Stimulated activated CD4-positive, alpha-beta T cell treated with anti-CD3 and anti-CD28 coated beads, Interleukin-15, amount 100 ng/mL, for 48 hours (primary cell): ENCODE measurements at places on chromosomes 4 and X.

GRCh38 chrX:13196782-13197181, 123.1 kb downstream of the ATXN3L start:
- DNase-seq: no peak

DNA sequence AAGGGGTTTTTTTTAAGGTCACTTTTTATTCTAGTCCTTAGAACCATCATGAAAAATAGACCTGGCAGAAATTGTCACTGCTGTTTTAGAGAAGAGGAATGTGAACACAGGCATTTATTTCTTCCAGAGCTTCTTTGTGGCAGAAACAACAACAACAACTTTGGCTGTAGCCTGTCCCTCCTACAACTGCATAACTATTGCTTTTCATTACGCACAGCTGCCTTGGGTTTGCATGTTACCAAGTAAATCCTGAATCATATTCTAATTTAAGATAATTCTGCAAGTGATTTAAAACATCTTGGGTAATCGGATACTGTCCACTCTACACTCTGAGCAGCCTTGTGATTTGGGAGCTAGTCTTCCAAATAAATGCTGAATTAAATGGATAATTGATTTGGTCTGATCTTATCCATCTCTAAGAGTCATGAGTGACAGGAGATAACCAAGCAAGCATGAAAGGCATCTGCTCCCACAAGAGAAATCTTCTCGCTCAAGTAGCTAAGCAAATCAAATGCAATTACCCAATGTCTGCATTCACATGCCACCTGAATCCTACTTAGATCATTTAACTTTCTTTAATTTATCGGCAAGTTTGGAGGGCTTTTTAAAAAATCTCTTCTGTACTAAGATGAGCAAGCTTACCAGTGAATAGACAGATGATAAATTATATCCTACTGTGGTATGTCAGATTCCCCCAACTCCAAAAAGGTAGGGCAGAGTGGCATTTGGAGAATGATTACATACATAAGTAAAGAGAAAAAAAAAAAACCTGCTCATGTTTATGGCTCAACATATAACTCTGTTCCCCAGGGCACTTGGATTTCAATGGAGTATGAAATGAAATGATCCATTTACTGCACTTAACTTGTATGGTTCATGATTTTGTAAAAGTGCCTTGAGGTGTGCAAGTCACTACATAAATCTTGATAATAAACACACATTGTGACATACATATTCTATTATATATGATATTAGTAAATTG, 73.6 kb downstream of the EGF start:
- DNase-seq: no peak

DNA sequence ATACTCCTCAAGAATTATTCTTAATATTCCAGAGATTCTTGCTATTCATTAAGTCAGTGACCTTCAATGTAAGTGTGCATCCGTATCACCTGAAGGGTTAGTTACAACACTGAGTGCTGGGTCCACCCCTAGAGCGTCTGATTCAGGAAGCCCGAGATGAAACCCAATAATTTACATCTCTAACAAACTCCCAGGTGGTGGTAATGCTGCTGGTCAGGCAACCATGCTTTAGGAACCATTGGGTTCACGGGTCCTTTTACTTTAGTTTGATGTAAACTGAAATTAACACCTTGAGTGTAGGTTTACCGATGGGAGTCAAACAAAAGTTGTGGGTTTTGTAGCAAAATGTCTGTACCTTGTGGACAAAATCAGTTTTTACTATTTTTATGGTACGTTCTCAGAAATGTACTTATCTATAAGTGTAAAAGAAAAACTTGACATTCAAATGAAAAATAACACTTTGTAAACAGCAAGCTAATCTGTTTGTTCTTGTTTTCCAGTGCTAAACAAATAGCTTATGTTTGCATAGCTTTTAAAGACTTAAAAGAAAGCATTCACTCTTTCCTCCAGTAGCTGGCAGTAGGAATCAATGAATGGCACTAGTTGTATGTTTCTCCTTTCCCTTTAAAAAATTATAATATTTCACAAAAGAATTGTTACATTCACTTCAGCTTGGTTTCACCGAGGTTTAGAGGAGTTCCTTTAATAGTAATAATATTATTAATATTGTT, 32.7 kb downstream of the ACE2 start:
- no peak for DNase-seq

- DNase-seq: no peak
Observed at GRCh38 chr4:10582059-10582686, 102.4 kb downstream of the CLNK start.

- no peak for DNase-seq
Observed at GRCh38 chrX:23557070-23557469, 110.2 kb upstream of the PRDX4 start.

GRCh38 chr4:20252656-20253282, 1.1 kb downstream of the SLIT2 start:
- no peak for DNase-seq

GRCh38 chrX:151870602-151871001, 42.1 kb upstream of the MAGEA4 start:
- no peak for DNase-seq

- no peak for DNase-seq
Observed at GRCh38 chr4:54625391-54625790, 32.4 kb upstream of the KIT start.

DNA sequence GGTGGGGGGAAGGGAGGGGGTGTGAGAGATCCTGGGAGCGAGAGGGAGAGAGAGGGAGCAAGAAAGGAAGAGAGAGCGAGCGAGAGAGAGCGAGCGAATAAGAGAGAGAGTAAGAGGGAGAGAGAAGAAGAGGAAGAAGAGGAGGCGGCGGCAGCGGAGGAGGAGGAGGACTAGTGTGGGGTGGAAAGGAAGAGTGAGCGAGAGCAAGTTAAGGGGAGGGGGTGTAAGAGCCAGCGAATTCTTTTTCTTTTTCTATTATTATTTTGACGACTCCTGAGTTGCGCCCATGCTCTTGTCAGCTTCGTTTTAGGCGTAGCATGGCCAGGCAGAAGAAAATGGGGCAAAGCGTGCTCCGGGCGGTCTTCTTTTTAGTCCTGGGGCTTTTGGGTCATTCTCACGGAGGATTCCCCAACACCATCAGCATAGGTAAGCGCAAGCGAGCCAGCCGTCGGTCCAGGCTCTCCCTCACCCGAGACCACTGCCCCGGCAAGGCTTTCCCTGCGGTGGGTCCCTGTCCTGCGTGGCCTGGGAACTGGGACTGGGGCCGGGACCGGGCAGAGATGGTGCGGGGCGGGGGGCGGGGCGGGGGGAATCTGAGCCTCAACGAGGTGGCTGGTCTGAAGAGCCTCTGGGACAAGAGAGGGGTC, at the start of gene GRIA3:
TSS of gene GRIA3 (plus strand) at position 60 of the 647 bp plus-strand sequence. CDS start at position 318, 258 bp downstream.
- DNase-seq: no peak

DNA sequence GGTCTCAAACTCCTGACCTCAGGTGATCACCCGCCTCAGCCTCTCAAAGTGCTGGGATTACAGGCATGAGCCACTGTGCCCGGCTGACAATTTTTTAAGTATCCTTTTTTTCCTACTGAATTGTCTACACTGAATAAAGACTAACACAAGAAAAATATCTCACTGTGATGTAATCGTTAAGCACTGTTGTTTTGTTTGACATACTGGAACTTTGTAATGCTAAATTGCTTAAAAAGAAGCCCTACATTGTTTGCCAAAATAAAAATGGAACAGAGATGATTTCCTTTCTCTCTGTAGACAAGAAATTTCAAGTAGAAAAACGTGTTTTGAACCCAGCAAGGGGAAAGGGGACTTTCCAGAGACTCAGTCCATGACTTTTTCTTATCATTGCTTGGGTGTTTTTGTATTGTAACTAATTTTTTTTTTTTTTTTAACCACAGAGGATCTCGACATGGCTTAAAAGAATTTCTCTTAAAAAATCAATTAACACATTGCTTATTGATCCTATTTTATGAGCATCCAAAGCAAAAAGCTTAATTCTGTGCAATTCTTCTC, 74.9 kb downstream of the TMEM156 start:
- DNase-seq: no peak

- no peak for DNase-seq
Observed at GRCh38 chr4:83112231-83112630, 2.3 kb downstream of the PLAC8 start.
